Activated CD4-positive, alpha-beta T cell treated with anti-CD3 and anti-CD28 coated beads, Interleukin-2, amount 10 ng/mL, durations not matched to agents 7 days and 5 days (primary cell): ENCODE measurements at places on chromosomes 16 and 17. TPM values are rescaled to one million over a fixed set of nuclear protein-coding genes. Genes with fewer than 3 reads are reported as not detected.

- no peak for DNase-seq
Measured at GRCh38 chr16:1670866-1671265, 7.2 kb upstream of the JPT2 start.

Gene HSPB9
- total RNA-seq, result not detected

Gene NKD1
- total RNA-seq, result 0.81 TPM

DNA sequence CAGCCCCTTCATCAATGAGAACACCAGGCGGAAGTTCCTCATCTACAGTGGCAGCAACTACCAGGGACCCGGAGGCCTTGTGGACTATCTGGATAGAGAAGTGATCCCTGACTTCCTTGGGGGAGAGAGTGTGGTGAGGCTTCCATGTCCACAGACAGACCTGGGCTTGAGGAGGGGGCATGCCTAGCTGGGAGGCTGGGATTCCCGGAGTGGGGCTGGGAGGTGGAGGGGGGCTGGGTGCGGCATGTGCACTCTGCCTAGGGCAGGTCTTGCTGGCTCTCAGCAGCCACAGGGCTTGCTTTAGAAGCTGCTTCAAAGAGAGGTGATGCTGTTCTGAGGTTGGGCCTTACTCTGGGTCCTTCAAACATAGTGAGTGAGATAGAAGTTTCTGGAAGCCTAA lies 27.8 kb downstream of the NAGPA start:
- no peak for DNase-seq

Gene RABEP1
- total RNA-seq, result 40.4 TPM

GRCh38 chr17:74574489-74575142 lies 7.3 kb upstream of the CD300H start:
- no peak for DNase-seq

DNA sequence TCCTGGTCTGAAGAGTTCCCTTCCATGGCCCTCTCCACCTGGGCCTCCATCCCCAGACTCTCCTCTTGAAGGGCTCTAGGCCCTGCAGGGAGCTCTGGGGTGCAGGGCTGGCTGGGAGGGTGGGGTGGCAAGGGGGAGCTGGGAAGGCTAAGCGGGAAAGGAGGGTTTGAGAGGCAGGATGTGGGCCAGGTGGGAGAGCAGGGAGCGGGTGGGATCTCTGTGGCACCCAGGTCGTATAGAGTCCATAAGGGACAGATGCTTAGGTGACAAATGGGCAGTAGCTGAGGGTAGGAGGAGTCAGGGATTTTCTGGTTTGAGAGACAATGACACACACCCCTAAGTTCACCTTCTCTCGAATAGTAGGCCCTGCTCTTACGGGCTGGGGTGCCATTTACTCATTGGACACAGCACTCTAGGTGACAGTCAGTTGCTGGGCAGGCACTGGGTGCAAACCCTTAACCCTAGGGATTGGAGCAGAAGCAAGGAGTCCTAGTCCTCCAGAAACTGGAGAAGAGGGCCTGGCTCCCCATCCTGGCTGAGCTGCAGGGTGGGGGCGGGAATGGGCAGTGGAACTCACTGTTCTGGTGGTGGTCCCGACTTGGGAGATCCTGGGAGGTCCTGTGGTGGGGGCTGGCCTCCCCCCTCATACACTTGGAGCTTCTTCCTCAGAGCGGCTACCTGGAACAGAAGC lies 15.3 kb downstream of the KIF18B start:
- DNase-seq, result no peak

Gene CD300LG
- not detected for total RNA-seq

DNA sequence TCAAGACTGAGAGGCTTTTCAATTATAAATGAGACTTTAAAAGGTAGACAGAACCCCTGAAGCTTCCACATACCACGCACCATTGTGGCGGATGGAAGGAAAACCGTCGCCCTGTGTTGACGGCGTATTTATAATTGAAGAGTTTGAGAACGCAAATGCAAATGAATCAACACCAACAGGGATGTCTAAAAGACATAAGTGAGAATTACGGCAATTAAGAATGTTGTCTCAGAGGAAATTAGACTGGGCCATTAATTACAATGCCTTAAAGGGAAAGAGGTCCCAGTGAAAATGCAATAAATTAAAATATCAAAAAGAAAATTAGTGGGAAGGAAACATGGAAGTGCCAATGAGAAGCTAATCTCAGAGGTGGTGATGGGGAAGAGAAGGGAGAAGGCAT lies 148.5 kb upstream of the XYLT1 start:
- no peak for DNase-seq

GRCh38 chr17:5783269-5783668 lies 199.0 kb upstream of the NLRP1 start:
- DNase-seq, result no peak

DNA sequence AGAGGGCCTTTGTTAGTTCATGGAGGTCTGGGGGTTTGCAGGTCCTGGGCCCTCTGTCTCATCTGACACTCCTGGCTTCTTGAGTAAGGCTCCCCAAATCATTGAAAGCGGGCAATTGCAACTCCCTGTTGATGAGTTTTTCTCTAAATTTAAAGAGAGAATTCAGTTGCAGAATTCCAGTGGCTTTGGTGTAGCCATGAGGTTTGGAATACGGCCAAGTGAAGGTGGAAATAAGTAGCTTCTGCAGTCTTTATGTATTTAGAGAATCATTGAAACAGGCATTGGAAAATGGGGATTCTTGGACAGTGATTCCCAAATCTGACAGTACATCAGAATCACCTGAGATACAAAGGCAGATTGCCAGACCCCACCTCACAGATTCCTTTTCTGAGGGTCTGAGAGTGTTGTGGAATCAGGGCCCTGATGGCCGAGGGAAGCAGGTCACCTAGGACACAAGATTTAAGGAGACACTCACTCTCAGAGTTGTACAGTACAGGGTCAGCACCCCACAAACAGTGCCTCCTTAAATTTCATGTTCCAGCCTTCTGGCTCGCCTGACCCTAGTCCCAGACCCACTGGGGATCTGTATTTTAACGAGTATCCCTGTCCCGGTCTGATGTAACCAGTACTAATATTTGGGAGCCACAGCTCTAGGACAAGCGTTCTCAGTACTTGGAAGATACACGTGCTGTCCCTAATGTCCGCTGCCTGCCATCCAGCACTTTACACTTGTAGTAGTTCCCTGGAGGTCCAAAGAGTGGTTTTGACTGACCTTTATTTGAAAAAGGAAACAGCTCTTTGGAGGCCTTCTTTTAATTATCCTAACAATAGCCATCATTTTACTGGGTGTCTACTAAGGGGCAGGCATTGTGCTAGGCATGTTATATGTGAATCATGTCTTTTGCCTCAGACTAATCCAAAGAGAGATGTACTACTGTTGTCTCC lies 37.8 kb downstream of the YPEL2 start:
- DNase-seq, result no peak

GRCh38 chr16:78596996-78597422 lies 497.6 kb downstream of the WWOX start:
- DNase-seq, result no peak

DNA sequence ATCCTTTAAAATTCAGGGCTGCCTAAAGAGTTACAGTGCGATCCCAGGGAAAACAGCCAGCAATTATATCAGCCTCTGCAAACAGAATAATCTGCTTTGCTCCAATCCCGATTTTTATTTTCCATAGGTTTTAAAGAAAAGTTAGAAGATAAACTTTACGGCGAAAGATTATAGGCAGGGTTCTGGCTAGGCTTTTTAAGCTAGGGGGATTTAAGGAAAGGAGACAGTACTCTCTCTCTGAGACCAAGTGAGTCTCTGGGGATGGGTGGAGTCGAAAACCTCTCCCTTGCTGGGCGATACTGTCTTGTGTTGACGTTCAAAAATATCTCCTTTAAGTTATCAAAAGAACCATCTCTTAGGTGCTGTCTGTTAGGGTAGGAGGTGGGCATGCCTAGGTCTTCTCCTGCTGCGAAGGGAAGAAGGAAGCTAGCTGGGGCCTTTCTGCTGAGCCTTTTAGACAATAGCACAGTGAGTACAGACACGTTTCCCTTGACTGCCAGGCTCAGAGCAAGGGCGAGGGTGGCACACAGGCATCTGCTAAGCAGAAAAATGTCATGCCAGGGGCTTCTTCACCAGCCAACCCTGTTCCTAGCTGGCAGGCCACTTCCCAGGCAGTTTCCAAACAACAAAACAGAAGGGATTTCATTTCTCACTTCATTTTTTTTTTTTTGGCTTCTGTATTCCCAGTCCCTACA lies 167.9 kb upstream of the MAF start:
- DNase-seq, result no peak

GRCh38 chr17:36085765-36086164 lies 4.2 kb downstream of the CCL3 start:
- DNase-seq, result no peak

DNA sequence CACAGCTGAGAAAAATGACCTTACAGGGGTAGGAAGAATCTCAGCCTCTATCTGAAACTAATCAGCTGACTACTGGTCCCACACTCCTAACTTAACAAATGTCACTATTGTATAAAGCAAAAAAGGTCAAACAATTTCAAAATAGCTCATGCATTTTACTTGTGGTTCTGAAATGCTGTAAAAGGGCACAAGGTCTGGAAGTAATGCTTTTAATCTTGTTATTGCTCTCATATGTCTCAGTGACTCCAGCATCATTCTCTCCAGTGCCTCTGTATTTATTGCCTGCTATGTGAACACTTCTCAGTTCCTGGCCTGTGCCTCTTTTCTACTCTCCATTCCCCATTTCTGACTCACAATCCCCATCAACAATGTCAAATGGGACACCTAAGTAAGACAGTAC lies 937.7 kb downstream of the CDH11 start:
- no peak for DNase-seq

GRCh38 chr17:76032073-76032779 lies 5.1 kb upstream of the EVPL start:
- no peak for DNase-seq

DNA sequence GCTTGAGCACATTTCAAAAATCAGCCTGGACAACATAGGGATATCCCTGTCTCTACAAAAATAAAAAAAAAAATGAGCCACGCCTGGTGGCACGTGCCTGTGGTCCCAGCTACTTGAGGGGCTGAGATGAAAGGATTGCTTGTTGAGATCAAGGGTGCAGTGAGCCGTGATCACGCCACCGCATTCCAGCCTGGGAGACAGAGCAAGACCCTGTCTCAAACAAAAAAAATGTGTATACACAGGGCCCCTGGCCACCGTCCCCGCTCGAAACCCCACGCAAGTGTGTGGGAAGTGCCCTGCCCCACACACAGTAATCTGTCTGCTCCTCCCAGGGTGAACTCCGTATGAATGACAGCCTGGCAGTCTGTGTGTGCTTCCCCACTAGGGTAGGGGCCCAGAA lies 93.0 kb upstream of the RPL38 start:
- DNase-seq, result no peak

Gene TBC1D3E
- not detected for total RNA-seq

DNA sequence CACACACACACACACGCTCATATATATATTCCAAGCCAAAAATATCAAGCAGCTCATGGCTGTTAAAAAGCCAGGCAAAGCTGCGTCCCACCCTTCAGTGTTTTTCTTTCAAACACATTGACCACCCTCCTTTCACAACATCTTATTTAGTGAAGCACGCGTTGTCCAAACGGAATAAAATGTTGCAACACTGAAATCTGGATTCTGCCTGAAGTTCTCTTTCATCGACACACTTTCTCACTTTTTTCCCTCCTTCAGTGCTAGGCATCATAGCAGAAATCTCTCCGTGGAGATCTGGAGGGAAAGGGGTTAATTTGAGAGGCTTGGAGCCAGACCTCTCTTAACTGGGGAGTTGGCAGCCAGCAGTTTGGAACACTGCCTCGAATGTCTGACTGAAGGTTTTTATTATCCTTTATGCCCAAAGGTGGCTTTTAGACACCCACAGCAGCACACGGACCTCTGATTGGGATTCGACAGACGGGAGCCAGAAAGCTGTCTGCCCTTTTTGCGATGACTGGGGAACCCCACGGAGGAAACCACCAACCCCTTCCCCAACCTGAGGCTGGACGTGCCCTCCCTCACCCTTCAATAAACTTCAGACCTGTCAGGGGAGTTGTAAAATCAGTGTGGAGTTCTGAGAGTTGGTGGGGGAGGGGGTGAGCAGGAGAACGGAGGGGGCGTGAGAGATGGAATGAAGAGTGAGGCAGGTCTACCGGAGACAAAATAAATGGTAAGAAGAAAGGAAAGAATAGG lies 833.6 kb upstream of the SOX9 start:
- DNase-seq, result no peak

DNA sequence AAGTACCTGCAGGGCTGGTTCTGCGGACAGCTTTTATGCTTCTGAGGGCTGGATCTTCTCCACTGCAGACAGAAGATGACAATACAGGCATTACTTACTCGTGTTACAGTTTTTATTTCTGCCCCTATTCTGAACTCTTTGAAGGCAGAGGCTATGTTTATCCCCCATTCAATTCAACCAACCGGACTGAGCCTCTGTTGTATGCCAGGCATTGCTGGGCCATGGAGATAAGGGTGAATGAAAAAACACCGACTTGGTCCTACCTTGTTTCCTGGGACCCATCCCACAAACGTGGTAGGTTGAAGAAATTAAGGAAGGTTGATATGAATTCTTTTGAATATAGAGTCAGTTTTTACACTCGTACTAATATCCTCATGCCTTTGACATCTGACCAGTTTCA lies 10.0 kb upstream of the HP start:
- no peak for DNase-seq

Gene KRTAP4-9
- not detected for total RNA-seq

- DNase-seq, result no peak
Measured at GRCh38 chr16:76278980-76279379, 1.8 kb downstream of the CNTNAP4 start.

Gene SOX8
- 0.27 TPM for total RNA-seq

- DNase-seq, result no peak
Measured at GRCh38 chr17:49170216-49170615, 37.6 kb downstream of the B4GALNT2 start.

DNA sequence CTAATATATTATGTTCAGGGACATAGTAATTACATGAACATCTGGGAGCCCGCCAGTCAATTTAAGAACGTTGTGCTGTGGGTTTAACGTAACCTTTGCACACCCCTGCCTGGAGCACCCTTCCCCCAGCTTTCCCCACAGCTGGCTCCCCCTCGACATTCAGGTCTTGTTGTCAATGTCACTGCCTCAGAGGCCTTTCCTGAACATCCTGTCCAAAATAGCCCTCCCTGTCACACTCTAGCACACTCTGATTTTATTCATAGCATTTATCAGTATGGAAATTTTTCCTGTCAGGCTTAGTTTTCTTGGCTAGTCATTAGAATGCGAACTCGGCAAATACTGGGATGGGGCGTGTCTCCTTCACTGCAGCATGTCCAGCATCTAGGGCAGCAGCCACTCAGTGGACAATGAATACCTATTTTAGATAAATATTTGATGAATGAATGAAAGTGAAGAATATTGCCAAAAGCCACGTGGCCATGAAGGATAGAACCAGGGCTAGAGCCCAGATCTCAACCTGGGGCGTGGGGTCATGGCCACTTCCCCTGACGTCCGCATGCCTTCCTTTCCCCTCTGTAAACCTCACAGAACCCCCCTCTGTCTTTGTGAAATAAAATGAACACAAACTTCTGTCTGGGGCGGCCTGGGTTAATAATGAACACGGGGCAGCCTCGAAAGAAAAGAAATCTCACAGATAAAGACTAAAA lies 10.5 kb downstream of the PIK3R6 start:
- DNase-seq, result no peak

Gene SEZ6
- not detected for total RNA-seq

DNA sequence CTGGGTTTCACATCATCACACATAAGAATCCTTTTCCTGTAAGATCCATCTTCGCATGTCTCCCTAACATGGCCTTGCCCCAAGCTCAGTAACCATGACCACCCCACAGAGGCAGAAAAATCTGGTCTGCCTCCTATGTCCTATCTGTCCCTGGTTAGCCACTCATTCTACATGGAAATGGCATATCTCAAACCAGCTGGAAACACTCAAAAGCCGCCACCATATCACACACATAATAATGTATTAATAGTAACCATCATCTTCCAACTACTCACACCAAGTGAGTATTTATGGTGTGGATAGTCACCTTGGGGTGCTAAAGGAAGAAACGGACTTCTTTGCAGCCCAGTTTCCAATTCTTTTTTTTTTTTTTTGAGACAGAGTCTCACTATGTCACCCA lies 11.4 kb downstream of the FAM117A start:
- DNase-seq, result no peak
